ENCODE measurements at places on chromosomes 2 and 18.

- DNase-seq: no peak
Measured at GRCh38 chr2:232518844-232519243, 1.3 kb upstream of the PRSS56 start.

- DNase-seq: no peak
Measured at GRCh38 chr2:240898108-240898730, 2.3 kb upstream of the MAB21L4 start.

GRCh38 chr2:102172745-102173144 is 14.1 kb upstream of the IL1RL2 start:
- DNase-seq: no peak

- DNase-seq: no peak
Measured at GRCh38 chr2:3490191-3491170, 28.9 kb downstream of the ADI1 start.
